ENCODE measurements at places on chromosomes 16 and 17.

DNA sequence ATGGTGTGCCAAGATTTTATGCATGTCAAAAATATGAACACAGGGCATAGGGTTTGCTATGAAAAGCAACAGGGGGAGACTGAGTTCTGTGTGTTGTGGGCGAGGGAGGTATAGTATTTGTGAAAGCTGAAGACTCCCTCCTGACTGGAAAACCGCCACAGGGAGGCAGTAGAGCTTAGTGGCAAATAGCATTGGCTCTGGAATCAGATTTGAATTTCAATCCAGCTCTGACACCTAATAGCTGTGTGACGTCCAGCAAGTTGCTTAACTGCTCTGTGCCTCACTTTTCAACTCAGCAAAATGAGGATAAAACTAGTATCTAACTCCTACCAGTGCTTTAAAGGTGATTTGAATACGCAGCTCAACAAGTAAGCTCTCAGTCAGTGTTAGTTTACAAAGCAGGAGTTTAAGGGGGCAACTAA is 22.0 kb downstream of the KPNA2 start:
- DNase-seq = peak; percentile 51

GRCh38 chr17:81840826-81841778 is 6.3 kb upstream of the PPP1R27 start:
- DNase-seq = no peak

GRCh38 chr17:19728084-19728495 is 11.7 kb upstream of the SLC47A2 start:
- DNase-seq = no peak

DNA sequence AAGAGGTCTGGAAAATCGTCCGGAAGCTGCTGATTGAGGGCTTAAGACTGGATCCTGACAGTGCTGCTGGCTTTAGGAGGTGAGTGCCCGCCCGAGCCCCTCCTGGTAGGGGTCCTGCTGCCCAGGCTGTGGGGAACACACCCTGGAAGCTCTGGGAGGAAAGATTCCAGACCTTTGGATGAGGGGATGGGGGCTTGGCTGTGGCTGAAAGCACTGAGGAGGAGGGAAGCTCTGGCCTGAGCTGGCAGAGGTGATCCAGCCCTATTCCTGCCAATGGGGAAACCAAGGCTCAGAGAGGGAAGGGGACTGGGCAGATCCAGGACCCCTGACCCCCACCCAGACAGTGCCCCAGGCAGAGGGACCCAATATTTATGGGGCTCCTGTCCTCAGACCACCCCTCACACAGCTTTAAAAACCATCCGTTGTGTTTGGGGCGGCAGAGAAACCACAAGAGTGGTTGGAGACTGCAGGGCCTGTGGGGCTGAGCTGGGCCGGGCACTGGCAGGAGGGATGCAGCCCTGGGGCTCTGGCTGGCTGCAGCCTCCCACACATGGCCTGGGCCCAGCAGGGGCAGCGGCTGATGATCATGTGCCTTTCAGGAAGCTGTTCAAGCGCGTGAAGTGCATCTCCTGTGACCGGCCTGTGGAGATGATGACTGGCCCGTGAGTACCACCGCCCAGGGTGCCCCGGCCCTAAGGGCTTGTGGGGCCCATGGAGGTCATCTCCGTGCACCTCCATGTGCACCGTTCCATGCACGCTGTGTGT is 22.8 kb downstream of the UBALD1 start:
- DNase-seq = no peak

- no peak for DNase-seq
These were observed 4.8 kb upstream of the ADAT1 start for GRCh38 chr16:75627851-75628250.

- no peak for DNase-seq
These were observed 15.2 kb downstream of the ST6GALNAC2 start for GRCh38 chr17:76570457-76570856.

DNA sequence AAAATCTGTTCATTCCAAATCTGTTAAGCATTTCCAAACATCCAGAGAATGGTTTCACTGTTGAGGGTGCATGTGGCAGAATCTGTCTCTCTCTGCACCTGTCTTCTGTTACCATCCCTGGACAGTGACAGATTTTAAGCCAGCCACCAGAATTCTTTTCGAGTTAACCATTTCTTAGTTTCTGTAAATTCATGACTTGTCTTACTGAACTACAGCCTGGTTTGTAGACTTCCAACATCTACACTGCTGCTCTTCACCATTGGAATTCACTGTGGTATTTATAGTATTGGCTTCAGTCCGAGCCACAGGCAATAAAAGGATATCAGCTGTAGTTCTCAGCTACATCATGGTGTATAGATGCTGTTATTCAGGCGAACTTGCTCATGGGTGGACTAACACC is 47.6 kb downstream of the GOSR1 start:
- no peak for DNase-seq

- no peak for DNase-seq
These were observed 1.7 kb upstream of the LASP1 start for GRCh38 chr17:38867968-38868816.

DNA sequence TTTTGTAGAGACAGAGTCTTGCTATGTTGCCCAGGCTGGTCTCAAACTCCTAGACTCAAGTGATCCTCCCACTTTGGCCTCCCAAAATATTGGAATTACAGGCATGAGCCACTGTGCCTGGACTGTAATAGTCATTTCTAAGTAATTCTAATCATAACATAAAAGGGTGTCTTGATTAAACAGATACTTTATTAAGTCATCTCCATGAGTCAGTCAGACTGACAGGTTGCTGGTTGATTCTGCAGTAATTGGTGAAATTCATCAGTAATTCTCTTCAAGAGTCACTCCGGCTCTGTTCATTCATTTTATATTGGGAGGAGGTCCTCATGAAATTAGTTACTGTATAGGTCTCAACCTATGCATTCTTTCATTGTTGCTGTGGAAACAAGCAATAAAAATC is 85.6 kb downstream of the SPECC1 start:
- no peak for DNase-seq

DNA sequence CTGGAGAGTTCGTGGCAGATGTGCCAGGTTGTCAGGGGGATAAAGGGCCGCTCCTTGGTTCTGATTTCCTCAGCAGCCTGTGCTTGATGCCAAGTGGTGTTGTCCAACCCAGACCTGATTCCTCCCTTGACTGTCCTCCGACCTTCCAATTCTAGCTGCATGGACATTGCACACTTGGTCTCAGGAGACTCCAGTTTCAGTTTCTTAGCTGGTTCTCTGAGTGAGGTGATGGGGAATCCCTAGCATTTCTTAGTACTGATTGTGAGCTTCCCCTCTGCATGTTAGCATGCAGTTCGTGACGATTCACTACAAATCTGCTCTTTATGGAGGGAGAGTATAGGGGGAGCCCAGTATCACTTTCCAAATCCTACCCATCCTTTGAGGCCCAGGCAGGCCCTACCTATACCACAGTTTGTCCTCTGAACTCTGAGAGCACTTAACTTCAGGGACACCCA is 12.4 kb upstream of the CCR7 start:
- DNase-seq = no peak

- no peak for DNase-seq
These were observed 20.8 kb downstream of the GSE1 start for GRCh38 chr16:85633888-85634287.

DNA sequence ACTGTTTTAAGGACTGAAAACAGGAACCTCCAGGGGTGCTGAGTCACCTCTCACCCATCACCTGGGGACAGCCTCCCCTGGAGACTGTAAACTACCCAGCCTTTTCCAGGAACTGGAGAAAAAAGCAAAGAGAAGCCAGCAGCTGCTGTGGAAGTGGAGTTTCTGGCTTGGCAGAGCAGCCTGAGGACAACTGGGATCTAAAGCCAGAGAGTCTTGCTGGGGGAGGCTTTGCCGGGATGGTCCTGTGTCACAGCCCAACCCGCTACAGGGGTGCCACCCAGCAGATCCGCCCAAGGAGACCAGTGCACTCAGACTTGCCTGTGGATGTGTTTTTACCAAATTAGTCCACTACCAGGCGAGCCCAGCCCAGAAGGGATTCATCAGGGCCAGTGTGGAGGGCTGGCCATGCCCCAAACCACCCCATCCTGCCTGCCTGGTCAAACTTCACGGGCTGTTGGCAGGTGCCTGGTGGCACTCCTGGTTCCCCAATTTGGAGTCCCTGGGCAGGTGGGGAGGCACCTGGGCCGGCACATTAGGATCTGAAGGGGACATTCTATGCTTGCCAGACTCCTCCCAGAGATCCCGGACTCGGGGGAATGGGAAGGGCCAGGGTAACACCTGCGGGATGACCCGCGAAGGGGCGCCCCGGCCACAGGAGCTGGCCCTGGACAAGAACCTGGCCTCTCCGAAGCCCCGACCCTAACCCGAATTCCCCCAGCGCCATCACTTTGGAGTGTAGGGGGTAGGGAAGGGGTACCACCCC is 771 bp downstream of the MSRB1 start:
- DNase-seq = no peak

- DNase-seq = no peak
These were observed 179.1 kb upstream of the CACNG5 start for GRCh38 chr17:66655861-66656260.

GRCh38 chr17:33531311-33531710 is 238.2 kb upstream of the ASIC2 start:
- no peak for DNase-seq

DNA sequence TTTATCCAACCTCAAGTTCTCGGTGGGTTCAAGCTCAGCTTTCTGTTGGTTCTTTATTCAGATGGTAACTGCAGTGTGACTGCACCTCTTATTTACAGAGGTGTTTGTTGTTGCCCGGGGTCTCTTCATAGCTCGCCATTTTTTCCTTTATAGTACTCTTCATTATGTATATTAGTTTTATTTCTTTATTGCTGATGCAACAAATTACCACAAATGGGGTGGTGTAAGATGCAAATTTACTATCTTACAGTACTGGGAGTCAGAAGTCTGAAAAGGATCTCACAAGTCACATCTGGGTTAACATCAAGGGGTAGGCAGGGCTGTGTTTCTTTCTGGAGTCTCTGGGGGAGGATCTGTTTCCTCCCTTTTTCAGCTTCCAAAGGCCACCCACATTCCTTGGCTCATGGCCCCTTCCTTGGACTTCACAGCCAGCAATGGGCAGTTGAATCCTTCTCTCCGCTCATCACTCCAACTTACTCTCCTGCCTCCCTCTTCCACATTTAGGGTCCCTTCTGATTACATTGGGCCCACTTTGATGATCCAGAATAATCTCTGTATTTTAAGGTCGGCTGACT is 241.2 kb downstream of the HAPSTR1 start:
- DNase-seq = no peak

- no peak for DNase-seq
These were observed 4.2 kb upstream of the RDM1 start for GRCh38 chr17:35934760-35935159.

DNA sequence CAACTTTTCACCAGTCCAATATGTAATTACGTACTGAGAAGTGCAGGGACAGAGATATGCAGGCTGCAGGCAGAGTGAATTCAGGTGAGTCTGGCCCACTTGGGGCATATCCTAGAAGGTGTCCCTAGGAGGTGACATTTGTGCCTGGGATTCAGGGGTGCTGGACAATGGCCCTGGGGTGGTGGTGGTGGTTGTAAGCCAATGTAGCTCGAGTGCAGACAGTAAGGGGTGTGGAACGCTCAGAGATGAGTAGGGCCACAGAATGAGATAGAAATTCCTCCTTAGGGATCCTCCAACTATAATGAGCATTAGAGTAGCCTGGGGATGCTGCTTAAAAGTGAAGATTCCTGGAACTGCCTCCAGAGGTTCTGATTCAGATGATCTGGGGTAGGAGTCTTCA is 221.7 kb upstream of the MPHOSPH6 start:
- no peak for DNase-seq

DNA sequence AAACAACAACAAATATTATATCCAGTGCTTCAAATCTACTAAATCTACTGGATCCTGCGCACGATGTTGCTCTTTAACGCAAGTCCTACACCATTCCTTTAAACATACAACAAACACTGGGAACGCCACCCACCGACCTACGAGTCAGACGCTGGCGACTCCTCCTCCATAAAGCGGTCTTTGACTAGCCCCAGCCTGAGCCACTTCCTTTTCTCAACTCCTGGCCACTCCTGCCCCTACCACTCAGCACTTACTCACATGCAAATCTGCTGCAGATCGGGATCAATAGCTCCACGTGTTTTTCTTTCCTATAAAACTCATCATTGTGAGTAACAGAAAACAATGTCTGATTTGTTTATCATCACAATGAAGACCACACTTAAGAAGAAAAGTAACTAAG is 32.8 kb upstream of the MNT start:
- no peak for DNase-seq

- DNase-seq = peak; percentile 22
These were observed 451.3 kb downstream of the PMP22 start for GRCh38 chr17:14813649-14814370.

GRCh38 chr16:58456193-58456592 is 43.8 kb upstream of the NDRG4 start:
- DNase-seq = no peak

DNA sequence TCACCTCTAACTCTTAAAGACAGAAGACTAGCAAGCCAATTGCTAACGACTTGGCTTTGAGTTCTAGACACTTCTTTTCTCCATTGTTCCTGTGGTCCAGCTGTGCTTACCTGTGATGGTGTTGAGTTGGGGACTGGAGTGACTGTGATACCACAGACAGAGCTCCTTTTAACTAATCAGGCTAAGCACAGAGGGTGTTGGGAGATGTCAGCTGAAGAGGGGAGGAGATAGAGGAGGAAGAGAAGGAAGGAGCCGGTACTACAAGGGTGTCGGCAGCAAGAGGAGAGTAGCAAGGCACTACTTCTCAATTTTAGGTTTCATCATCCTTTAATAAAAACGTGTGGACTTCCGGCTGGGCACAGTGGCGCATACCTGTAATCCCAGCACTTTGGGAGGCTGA is 5.1 kb upstream of the MYO1D start:
- DNase-seq = no peak

DNA sequence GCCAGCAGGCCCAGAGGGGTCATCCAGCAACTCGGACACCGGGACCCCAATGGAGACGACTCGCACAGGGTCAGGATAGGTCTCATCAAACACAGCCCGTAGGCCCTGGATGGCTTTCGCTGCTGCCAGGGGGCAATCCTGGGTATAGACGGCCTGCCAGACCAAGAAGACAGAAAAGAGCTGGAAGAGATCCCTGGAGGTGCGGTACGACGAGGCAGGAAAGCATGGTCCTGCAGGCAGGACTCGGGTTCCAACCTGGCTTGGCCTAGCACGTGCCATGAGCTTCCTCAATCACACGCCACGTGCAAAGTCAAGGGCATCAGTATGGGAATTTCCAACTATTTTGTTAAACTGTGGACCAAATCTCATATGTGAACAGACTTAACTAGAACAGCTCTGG is 6.3 kb upstream of the EXOSC6 start:
- no peak for DNase-seq

- DNase-seq = no peak
These were observed 24.0 kb downstream of the REXO5 start for GRCh38 chr16:20830372-20830771.

Data from activated T-cell treated with anti-CD3 and anti-CD28 coated beads, Interleukin-2, amount 50 U/mL, for 1 hour (primary cell).